CD4-positive, alpha-beta T cell (primary cell): ENCODE measurements at places on chromosomes 5 and 9.

DNA sequence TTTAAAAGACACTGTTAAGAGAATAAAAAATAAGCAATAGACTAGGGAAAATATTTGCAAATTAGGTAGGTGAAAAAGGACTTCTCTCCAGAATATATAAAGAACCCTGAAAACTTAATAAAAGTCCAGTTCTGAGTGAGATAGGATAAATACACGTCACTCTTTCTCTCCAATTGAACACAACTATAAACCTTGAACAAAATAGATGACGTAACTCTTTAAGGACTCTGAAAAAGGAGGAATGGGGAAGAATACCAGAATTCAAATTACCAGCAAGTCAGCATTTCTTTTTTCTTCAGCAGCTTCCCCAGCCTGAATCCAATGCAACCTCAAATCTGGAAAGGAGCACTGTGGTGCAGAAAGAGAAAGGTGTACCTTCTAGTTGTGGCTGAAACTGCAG is 6.8 kb upstream of the WDR41 start:
- DNase-seq = no peak

GRCh38 chr5:76384705-76385104 is 18.4 kb upstream of the IQGAP2 start:
- peak; percentile 47 for DNase-seq

GRCh38 chr5:12865529-12865928 is 961.3 kb upstream of the CTNND2 start:
- no peak for DNase-seq

- no peak for DNase-seq
These were observed 139.4 kb downstream of the ATG10 start for GRCh38 chr5:82111191-82111590.

DNA sequence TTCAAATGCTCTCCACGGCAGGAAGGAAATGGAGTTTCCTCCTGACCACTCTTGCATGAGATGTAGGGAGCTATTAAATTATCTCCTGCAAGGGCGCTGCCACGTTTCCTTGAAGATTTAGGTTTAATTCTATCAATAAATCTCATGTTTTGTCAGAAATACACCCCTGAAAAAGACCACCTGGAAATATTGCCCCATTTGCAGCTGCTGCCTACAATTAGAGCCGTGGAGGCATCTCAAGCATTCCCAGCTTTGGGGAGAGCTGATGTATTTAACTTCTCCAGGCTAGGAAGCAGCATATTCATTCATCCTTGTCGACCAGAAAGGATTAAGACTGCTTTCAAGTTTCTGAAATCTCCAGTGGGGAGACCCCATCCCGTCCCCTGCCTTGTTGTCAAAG is 40.5 kb downstream of the CCNJL start:
- no peak for DNase-seq

DNA sequence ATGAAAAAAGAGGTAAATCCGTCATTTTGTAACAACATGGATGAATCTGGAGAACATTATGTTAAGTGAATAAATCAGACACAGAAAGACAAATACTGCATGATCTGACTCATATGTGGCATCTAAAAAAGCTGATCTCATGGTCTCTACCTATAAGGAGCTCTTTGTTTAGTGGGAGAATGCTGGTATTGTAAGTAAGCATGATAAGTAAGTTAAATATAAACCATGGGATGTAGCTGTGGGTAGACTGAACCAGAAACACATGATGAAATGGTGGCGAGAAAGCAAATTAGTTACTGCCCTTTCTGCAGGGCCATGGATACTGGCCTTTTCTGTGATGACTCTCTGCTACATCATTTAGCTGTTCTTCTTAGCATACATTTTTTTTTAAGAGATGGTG is 66.4 kb upstream of the RUSC2 start:
- no peak for DNase-seq

DNA sequence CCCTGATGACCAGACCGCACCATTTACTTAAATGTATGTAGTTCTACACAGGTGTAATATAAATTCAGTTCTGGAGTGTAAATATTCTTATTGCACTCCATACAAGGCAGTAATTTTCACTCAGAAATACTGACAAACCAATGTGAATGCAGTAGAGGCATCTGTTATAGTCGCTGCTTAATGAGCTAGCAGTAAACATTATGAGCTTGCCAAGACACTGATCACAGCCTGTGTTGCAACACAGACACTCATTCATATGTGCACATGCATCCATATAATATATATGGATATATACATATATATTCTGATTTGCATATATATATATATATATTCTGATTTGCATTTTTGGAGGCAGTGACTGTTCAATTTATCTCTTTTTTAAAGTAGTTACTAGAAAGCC is 435.1 kb upstream of the ST8SIA4 start:
- no peak for DNase-seq

GRCh38 chr5:85049020-85049419 is 664.3 kb upstream of the EDIL3 start:
- no peak for DNase-seq

GRCh38 chr5:156581725-156582124 is 254.8 kb downstream of the SGCD start:
- DNase-seq = no peak

DNA sequence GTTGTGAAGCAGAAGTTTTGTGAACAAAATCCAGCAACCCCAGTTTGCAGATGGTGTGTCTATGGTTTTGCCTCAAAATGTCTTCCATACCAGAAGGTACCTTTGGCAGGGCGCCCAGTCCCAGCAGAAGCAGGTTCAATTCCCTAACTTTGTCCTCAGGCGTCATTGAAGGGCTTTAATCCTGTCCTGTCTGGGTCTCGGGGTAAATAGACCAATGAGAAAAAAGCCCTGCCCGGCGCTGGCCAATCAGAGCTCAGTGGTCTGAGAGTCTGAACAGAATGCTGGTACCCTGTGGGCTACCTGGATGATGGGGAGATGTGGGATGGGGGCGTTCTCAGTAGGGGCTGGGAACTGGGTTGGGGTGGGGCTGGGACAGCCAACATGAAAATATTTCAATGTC is 6.2 kb upstream of the ST6GALNAC4 start:
- no peak for DNase-seq

- DNase-seq = peak; percentile 17
These were observed 3.0 kb upstream of the DNAJB5 start for GRCh38 chr9:34986540-34987047.

DNA sequence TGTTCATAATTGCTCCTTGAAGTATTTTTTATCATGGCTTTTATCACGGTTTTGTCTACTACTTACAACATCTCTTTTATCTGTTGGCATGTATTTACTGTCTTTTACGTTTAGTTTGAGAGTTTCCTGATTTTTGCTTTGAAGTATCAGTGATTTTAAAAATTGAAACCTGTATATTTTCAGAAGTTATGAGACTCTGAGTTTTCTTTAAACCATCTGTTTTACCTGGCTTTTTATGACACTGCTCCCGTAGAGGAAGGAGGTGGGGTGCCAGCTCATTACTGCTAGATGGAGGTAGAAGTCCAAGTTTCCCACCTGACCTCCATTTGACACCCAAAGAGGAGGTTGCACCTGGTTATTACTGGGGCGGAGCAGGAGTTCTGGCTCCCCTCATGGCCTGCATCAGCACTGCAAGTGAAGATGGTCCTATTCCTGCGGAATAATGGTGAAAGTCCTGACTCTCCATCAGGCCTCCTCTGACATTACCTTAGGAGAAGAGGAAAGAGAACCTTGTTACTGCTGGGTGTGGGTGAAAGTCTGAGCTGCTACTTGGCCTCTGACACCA is 10.0 kb upstream of the ZNF131 start:
- DNase-seq = peak; percentile 72

- no peak for DNase-seq
These were observed 118.1 kb upstream of the SMIM23 start for GRCh38 chr5:171667341-171668096.

DNA sequence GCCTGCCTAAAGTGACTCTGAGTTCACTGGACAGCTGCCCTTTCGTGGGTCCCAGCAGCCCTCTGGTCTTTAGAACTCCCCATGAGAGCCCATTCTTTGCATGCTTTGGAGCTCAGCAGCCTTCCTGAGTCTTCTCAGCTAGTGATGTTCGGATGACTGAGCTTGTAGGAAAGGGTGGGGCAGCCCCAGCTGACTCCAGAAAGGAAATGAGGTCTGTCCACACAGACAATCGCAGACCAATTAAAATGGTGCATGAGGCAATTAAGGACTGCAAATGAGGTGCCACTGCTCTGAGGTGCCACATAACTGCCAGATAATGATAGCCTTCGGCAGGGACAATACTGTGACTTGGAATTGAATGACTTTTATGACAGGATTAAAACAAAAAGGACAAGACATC is 25.4 kb upstream of the TOMM5 start:
- no peak for DNase-seq

- no peak for DNase-seq
These were observed 84.5 kb downstream of the PCSK1 start for GRCh38 chr5:96348536-96348935.

DNA sequence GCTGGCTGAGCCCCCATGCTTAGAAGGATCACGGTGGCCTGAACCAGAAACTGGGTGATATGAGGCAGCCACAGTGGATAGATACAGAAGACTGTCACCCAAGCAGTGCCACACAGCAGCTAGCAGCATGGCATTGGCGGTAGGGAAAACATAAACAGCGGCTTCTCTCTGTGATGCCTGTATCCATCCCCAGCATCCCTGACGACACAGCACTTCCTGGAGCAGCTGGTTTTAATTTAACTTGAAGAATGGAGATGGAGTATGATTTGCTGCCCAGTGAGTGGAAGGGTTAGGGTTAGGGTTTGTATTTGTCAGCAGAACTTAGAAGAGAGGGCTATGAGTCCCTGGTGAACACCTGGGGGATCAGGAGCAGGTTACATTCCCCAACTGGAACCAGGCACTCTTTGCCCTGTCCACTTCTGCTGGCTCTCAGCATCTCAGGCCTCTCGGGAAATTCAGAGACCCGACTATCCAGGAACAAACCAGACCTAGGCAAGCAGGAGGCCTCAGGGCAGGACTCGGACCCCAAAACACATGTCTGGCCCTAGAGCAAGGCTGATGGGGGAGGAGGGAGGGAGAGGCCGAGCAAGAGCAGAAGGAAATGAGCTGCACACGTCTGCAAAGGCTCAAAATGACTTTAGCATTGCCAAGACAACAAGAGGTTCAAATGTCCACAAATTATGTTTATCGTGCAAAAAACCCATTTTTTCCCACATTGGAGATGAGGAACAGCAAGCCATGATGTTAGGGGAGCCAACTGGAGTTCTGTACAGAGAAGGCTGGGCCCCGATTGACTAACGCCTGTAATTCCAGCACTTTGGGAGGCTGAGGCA is 6.5 kb upstream of the GGTA1 start:
- no peak for DNase-seq

- DNase-seq = no peak
These were observed 66.0 kb upstream of the RNF130 start for GRCh38 chr5:180137401-180138213.

DNA sequence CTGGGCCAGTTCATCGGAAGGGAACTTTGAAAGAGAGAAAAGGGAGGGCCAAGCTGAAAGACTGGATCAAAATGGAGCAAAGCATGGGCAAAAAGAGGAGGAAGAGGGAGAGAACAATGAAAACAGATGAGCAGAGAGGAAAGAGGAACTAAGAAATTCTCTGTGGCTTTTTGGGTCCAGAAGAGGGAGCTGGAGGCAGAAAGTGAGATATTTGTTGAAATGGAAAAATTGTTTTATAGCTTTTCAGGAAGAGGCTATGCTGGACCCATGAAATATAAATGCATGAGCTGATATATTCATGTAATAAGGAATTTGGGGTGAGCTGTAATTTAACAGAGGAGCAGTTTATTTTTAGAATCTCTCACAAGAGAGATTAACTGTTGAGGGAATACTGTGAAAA is 457.3 kb downstream of the DMAC1 start:
- no peak for DNase-seq

DNA sequence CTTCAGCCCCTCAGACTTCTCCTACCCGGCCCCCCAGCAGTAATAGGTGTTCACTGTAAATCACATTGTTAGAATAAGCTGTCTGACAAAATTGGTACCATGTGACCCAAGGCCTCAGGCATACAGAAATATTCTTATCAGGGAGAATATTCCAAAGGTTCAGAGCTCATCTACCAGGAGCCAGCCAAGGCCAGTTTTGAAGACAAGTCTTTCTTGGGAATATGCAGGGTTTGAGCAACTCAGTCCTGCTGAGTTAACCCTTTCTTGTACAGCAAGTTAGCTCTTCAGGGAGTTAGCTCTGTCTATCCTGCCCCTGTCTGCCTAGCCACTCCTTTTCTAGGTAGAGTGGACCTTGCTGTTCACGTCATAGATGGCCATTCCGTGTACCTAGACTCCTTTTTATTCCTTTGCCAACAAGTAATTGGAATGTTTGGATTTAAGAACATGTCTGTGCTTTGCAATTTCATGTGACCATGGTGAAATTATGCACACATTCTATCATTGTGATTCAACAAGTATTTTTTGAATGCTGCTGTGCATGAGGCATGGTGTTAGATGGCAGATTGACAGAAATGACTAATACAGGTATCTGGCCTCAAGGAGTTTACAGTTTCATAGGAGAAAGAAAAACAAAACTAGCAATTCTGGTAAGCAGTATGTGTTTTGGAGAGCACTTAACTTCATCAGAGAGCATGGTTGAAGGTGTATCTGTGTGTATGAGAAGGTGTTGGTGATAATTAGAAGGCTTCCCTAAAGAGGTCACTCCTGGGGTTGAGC is 22.6 kb downstream of the TGFBR1 start:
- DNase-seq = no peak

- no peak for DNase-seq
These were observed 94.8 kb downstream of the PPIC start for GRCh38 chr5:122941737-122942136.

DNA sequence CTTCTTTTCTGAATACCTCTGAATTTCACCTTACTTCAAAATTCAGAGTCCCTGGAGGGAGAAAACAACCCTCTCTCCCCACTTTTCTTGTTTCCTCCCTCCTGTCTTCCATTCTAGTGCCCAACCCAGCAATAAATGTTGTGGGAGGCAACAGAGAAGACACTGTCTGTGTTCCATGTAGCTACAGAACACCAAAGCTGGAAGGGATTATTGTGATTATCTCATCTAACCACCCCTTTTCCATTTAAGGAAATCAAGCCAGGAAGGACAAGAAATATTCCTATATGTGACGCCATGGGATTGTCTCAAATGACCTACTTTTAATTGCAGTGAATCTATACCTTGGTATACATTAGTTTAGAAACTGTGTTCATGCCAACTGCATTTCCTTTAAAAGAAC is 476.6 kb upstream of the TNC start:
- DNase-seq = no peak

GRCh38 chr9:137459601-137460362 is 648 bp upstream of the NSMF start:
- peak; percentile 30 for DNase-seq

- no peak for DNase-seq
These were observed 17.3 kb downstream of the CHD1 start for GRCh38 chr5:98911280-98912040.

DNA sequence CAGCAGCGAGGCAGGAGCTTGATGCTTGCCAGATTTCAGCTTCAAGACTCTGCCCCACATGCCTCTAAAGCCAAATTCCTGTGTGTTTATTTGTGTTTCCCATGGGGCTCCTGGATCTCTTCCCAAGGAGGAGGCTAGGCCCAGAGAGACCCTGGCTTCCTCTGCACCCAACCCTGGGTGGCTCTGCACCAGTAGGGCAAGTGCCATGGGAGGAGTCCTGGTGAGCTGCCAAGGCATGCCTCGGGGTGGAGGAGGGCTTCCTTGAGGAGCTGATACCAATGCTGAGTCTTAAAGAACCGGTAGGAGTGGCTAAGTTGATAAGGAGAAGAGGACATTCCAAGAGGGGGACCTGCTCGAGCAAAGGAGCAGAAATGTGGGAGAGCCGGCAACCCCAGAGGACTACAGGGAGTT is 6.8 kb upstream of the TIFAB start:
- DNase-seq = no peak
